Right renal pelvis (tissue), 4 donors: ENCODE measurements at places on chromosomes 3 and 15. TPM values are rescaled to one million over a fixed set of nuclear protein-coding genes. Genes with fewer than 3 reads are reported as not detected.

The LMAN1L gene
- not detected for polyA plus RNA-seq

DNA sequence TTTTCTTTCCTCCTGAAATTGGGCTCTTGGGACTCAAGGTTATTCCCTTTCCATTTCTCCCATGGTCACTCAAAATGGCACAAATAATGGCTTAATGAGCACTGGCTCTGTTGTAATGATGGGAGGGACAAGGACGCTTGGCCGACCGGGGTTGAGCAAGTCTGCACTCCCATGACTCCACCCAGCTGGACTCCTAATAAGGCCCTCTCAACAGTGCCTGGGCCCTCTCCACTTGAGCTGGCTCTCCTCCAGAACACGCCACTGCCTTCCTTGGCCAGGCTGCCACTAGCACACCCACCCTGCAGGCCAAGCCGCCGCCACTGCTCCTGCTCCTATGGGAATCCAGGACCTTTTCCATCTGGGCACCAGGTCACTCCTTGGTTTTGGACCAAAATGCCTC, 42.3 kb downstream of the ADCY5 start:
- no peak for DNase-seq

GRCh38 chr3:29186982-29187725, 93.7 kb upstream of the RBMS3 start:
- DNase-seq = no peak

DNA sequence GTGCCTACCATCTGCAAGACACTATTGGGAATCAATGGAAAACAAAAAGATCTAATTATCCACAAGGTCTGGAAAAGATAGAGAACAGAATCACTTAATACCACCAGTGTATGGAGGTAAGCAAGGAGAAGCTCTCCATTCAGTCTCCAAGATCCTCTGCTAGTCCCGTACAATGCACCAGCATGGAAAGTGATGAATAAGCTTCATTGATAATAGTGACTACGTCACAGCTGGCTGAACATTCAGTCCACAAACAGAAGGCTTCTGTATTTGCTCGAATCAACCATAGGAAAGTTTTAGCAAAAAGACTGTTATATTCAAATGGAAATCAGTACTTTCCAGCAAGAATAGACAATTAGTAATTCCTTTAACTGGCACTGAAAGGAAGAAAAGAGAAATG, 42.9 kb downstream of the IGSF11 start:
- DNase-seq = no peak

The EXD1 gene
- polyA plus RNA-seq = not detected

The TMIE gene
- polyA plus RNA-seq = 1.3 TPM
